Stimulated activated CD4-positive, alpha-beta T cell treated with anti-CD3 and anti-CD28 coated beads, Interleukin-1b, Interleukin-23, amount 100 ng/mL, for 1 hour (primary cell): ENCODE measurements at places on chromosomes 16 and 17.

- no peak for DNase-seq
These were observed 35.5 kb upstream of the ZC3H18 start for GRCh38 chr16:88534638-88535190.

DNA sequence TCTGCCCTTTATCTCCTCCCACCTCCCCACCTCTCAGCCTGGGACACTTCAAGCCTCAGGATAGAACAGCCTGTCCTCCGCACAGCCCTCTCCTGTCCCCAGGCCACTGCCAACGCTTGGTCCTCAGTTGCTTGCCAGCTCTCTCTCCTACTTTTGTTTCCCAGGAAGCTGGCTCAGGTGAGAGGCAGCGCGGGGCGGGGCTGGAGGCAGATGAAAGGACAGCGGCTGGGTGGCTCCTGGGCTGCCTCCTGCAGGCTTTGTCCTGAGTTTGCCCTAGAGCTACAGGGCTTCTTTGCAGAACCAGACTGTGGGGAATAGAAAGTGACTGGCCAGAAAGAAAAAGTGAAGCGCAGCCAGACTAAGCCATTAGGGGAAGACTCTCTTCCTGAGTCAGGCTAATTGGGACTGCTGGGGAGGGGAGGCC, 48.2 kb upstream of the CDC42EP4 start:
- no peak for DNase-seq

DNA sequence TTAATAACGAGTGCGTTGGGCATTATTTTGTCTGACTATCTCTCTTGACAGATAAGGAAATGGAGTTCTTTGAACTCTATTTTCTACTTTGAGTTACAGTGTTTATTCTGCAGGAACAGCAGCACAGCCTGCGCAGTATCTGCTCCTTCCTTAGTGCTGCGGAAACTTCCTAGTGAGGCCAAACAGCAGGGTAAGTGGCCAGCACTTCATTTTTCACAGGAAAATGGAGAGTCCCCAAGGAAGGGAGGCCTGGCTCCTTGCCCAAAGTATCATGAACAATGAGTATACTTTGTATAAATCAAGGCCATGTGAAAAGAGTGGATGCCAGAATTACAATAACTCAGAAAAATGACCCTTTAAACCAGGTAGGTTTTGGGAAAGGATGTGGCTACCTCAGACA, 140.6 kb downstream of the VPS53 start:
- DNase-seq, result no peak

- no peak for DNase-seq
These were observed 134.4 kb downstream of the ZFHX3 start for GRCh38 chr16:72913551-72913950.

DNA sequence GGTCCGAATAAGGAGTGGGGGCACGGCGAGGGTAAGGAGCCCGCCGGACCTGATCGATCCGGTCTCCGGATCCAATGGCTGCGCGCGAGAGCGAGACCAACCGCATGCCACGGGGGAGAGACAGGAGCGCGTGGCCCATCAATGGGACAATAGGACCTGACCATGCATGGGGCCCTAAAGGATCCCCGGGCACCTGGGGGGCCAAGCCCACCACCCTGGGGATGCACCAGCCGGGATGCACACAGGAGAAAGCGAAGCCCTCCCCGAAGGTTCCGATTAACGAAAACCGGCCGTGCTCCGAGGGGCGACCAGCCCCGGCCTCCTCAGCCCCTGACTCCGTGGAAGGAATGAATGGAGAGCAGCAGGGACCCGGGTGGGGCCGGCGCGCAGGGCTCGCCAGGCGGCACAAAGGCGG, 525 bp downstream of the JPT1 start:
- peak; percentile 4 for DNase-seq

DNA sequence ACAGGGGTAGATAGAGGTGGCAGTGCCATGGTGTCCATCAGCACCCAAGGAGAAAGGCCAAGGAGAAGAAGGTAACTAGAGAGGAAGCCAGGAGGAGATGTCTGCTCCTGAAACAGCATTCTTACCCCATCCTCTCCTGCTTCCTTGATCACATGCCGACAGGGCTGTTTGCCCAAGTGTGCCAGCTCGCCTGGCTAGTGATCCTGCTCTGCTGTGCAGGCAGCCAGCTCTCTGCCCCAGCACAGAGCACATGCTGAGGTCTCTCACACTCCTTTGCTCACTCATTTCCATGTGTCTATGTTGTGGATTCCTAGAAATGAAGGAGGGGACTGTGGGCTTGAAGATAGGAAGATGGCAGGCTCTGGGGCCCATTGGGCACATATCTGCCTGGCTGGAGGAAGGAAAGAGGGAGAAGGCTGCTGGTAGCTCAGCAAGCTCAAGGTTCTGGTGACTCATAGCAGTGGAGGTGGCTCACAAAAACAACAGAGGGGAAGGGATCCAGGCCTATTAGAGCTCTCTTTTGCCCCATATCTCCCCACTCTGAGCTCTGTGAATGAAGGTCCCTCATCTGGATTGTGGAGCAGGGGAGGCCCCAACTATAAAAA, 54.3 kb downstream of the NEUROD2 start:
- no peak for DNase-seq

DNA sequence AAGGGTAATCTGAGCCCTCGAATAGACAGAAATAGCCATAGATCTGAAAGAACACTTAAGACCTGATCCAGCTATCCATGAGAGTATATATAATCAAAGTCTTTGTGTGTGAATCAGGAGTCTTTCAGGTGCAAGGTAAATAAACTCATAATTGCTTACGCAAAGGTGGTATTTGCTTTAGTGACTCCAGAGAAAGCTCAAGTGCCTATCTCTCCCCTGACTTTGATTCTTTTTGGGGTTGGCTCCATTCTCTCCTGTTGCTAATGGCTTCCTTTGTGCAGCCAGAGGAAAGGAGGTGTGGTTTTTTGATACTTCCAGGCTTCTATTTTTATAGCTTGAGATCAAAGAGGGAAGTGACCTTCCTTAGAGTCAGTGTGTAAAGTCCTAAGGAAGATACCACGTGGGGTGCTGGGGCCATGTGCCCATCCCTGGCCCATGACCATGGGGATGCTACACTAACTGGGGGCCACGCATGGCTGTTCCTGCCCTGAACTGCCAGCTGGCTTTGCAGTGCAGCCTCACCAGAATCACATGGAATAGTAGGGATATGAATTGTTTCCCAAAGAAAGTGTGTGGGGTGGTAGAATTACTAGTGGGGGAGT, 45.8 kb downstream of the TENT4B start:
- no peak for DNase-seq

DNA sequence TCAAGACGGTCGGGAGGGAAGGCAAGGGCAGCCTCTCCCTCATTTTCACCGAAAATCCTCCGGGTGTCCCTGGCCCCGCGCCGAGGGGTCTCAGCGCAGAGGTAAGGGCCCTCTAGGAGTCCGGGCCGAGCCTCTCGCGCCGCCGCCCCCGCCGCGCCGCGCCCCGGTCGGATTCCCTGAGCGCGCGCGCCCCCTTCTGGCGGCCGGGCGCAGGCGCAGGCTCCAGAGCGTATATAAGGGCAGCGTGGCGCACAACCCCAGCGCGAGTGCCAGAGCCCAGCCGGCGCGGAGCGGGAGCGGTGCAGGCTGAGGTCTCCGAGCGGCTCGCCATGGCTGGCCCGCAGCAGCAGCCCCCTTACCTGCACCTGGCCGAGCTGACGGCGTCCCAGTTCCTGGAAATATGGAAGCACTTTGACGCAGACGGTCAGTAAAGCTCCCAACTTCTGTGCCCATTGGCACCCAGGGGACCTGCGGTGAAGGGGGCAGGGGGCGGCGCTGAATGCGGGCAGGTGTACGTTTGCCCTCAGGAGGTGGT, at the start of gene CALB2:
CALB2 (plus strand) TSS at position 260 of the 535 bp plus-strand sequence; CDS start at position 330, 70 bp downstream.
- DNase-seq, result peak; percentile 49
